Common myeloid progenitor, CD34-positive (primary cell): ENCODE measurements at places on chromosomes 5 and 9.

DNA sequence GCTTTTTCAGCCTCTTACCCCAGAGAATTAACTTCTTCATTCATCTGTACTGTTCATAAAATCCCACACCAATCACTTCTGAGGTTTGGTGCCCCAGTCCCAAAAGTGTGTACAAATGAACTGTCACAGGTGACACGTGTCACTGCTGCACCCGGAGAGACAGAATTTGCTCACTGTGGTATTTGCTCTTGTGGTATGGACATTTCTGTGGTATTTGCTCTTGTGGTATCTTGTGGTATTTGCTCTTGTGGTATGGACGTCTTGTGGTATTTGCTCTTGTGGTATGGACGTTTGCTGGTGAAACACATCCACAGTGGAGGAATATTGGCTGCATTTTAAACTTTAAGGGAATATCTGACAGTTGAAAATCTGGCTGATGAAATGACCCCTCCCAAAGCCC lies 214.9 kb upstream of the DAP start:
- peak; percentile 47 for DNase-seq

DNA sequence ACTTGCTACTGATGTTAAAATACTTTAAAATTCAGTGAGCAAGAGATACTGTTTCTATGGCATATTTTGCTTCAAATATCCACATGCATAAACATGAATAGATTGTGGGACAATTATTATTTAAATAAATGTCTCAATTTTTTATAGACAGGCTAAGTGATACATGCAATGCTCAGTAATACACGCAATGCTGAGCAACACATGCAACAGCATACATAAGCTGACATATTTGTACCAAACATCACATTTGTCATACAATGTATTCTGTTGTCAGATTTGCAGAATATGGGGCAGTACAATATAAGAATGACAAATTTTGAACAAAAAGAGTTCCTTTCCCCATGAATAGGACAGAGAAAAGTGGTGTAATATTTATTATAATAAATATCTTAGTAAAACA lies 155.5 kb downstream of the PDE4D start:
- DNase-seq: no peak

- DNase-seq: no peak
These were observed 791 bp downstream of the RAPGEF6 start for GRCh38 chr5:131634238-131634637.

DNA sequence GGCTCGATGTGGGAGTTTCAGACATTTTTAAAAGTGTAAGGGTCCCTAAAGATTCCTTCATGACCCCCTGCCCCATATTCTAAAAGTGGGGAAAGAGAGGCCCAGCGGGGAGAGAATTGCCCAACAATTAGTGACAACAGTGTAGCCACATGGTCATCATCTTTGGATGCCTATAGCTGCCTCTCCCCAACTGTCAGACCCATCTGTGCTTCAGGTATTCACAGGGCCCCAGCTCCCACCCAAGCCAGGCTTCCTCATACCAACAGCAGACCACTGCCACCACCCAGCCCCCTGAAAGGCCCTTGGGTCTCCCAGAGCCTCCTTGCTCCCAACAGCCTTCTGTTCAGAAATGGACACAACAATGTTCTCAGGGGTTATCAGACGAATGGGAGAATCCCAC lies 4.1 kb downstream of the BICD2 start:
- DNase-seq: no peak

GRCh38 chr9:10172476-10172875 lies 440.3 kb downstream of the PTPRD start:
- no peak for DNase-seq

DNA sequence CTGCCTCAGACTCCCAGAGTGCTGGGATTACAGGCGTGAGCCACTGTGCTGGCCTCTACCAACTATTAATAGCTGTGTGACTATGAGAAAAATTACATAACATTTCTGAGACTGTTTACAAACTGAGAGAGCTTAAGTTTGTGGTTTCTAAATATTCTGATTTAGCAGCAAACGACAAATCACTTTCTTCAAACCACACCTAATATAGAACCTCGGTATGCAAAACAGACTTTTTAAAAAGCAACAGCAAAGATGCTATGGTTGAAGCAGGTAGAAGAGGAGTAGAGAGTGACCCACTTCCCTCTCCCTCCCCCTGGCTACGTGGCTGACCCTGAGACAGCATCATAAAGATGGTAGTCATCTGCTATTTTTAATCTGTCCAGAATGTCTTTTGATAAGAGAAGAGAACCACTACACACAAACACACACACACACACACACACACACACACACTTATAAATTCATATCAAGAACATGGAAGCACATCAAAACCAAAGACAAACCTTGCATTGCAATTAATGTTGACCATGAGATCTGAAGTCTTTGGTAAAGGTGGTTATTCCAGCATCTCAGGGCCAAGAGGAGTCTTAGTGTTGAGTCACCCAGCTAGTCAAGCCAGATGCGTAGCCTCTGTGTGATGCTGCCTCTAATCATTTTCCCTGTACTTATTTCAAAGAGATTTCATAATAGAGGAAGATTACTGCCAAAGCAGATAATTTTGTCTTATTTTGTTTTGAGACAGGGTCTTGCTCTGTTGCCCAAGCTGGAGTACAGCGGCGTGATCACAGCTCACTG lies 58.1 kb upstream of the TMEM215 start:
- no peak for DNase-seq

DNA sequence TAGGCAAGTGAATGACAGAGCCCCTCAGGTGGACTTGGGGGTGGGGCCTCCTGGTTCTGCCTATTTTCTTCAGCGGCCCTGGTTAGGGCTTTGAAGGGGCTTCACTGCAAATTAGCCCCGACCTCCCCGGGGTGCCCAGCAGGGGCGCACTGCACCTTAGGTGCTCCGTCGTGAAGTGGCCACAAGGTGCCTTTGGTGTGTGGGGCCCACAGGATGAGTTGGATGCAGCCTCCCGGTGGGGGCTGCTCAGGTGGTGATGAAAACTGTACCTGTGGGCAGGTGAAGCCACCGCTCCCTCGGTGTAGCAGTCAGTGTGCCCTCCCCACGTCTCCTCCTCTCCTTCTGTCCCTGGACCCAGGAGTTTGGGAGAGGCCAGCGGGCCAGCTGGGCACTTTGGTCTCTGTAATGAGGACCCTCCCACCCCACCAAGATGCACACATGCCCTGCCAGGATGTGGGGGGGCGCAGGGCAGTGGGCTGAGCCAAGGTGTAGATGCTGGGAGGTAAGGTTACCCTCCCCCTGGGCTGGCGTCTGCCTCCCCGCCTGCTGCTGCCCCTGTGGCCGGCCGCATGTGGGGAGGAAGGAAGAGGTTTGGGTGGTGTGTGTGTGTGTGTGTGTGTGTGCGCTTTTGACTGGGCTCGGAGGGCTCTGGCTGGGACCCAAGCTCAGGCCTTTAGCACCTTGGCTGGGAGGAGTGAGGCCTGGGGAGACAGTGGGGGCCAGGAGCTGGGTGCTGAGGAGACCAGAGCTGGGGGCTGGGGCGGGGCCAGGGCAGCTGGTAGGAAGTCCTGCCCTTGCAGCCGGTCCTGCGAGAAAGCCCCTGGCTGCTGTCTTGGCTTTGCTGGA lies 55.6 kb downstream of the RXRA start:
- peak; percentile 93 for DNase-seq

DNA sequence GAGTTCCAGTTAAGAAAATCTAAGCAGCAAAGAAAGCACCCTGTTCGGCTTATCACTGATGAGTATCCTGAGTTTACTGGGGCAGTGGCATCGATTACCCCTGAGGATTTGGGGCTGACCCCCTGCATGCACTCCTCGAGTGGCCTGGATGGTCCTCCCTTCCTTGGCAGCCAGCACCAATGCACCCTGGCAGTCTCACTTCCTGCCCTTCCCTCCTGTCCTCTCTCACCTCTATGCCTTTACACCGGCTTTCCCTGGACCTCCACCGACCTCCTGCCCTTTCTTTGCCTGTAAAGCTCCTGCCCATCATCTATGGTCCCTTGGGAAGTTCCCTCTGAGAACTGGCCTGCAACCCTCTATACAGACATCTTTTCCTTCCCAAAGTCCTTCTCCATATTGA lies 97.1 kb downstream of the TTLL11 start:
- DNase-seq: no peak

GRCh38 chr5:123803359-123803758 lies 291.4 kb downstream of the CSNK1G3 start:
- no peak for DNase-seq

- no peak for DNase-seq
These were observed 49.6 kb upstream of the UBAC1 start for GRCh38 chr9:136010615-136011361.

DNA sequence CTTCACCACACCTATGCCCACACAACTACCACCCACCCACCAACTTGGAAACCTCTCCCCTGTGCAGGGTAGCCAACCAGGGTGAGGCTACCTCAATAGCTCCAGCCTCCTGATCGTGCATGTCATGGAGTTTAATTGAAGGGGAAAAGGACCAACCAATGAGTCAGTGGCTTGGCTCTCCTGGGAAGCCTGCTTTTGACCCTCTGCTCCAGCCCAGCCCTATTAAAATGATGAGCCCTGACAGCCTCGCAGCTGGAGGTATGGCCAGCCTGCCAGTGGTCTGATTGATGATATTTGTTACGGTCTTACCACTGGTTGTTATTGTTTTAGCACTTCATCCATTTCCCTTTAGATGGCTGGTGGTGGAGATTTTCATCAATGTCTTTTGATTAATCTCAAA lies 280.4 kb downstream of the SH3GL2 start:
- no peak for DNase-seq

GRCh38 chr9:130302785-130303612 lies 37.4 kb downstream of the HMCN2 start:
- no peak for DNase-seq

DNA sequence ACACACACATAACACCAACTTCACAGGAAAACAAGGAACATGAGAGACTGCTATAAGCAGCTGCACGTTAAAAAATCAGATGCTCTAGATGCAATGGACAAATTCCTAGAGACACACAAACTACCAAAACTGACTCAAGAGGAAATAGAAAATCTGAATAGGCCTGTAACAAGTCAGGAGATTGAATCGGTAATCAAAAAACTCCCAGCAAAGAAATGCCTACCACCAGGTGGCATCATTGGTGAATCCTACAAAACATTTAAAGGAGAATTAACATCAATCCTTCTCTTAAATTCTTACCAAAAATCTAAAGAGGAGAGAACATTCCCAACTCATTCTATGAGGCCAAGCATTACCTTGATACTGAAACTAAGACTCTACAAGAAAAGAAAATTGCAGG lies 54.9 kb downstream of the NDST1 start:
- peak; percentile 50 for DNase-seq

DNA sequence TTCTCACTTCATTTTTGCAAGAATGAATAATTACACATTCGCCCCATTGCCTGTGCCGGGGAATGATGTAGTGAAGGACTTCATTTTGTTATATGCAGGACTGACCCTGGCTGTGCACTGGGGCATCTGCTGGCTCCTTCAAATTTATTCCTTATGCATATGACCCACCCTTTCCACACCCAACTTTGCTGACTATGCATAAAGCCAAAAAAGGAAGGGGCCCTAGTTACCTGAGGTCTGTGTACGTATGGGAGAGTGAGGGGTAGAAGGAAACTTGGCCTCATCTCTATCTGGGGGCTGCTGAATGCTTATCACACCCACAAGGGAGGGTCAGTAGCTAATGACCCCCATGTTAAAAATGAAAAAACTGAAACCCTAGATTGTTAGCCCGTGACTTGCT lies 259.6 kb downstream of the SMARCA2 start:
- no peak for DNase-seq

- DNase-seq: no peak
These were observed 637.2 kb upstream of the ITGA1 start for GRCh38 chr5:52150501-52150900.

DNA sequence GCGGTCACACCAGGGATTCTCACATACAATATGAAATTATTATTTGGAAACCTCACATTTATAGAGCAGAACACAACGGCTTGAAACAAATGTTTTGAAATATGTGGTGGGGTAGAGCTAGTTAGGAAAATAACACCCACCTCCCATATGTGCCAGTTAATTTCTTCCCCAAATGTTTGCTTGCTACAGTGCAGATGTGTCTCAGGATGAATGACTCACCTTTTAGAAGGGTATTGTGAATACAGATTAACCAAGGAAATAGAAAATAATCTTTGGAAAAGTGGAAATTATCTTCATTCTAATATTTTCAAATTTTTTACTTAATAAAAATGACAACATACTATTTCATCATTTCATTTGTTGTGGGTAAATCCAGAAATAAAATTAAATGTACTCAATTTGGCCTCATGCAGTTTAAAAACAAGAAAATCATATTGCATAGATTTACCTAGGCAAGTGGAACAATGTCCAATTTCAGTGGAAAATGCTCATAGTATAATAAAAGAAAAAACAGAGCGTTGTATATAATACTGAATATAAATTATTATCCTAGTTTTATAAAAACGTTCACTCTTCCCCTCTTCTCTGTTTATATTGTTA lies 39.3 kb upstream of the RICTOR start:
- DNase-seq: no peak

GRCh38 chr5:81310402-81311063 lies 9.1 kb downstream of the ZCCHC9 start:
- DNase-seq: no peak

DNA sequence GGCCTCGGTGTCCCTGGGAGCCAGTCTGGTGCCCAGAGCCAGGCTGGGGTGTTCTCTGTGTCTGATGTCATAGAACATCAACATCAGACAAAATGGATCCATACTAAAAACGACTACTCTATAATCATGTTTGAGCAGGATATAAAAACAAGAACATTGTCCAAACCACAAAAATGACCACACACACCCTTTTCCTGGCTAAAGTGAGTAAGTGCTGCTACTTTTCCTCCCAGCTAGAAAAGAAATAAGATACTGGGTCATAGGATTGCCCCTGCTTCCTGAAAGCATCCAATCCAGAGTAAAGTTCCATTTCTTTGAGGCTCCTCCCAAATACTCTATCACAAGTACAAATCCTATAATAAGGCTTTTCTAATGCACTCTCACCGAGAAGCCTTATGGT lies 19.7 kb upstream of the TRAF1 start:
- DNase-seq: no peak

GRCh38 chr9:120935383-120935857 lies 8.8 kb upstream of the TRAF1 start:
- peak; percentile 97 for DNase-seq

- DNase-seq: no peak
These were observed 37.4 kb downstream of the PTTG1 start for GRCh38 chr5:160458806-160459800.

DNA sequence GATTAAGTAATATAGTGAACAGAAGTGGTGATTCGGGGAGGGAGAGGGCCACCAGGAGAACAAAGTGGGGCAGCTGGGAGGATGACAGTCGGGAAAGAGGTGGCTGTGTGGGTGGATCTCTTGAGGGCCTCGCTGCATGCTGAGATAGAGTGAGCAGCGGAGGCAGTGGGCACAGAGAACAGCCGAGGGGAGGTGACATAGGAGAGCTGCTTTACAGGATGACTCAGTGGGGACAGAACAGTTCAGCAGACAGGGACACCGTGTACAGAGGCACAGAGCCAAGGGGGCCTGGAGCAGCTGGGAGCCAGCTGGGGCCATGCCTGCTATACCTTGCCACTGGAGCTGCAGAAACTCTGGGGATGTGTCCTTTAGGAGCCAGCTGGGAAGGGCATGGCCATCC lies 273.9 kb downstream of the GADD45G start:
- no peak for DNase-seq
